ENCODE measurements at places on chromosomes 3 and 15.

- no peak for DNase-seq
These were observed 774 bp upstream of the CNOT10 start for GRCh38 chr3:32684029-32684799.

DNA sequence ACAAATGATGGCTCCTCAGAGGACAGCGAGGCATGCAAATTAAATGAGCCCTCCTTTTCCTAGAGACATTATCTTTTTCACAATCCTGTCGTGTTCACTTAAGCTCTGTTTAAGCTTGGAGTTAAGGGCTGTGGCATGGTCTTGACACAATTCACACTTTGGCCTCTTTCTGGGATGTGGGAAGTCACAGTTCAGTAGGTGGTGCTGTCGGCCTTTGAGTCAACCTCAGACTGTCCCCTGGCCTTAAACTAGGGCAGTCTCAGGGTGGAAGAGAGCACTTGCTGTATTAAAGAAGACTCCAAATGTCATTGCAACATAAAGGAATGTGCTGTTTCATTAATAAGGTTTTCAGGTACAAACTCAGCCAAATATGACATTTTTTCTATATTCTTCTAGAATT is 351.0 kb downstream of the MCTP2 start:
- DNase-seq = no peak

- no peak for DNase-seq
These were observed 2.7 kb upstream of the ACTR8 start for GRCh38 chr3:53884623-53885022.

DNA sequence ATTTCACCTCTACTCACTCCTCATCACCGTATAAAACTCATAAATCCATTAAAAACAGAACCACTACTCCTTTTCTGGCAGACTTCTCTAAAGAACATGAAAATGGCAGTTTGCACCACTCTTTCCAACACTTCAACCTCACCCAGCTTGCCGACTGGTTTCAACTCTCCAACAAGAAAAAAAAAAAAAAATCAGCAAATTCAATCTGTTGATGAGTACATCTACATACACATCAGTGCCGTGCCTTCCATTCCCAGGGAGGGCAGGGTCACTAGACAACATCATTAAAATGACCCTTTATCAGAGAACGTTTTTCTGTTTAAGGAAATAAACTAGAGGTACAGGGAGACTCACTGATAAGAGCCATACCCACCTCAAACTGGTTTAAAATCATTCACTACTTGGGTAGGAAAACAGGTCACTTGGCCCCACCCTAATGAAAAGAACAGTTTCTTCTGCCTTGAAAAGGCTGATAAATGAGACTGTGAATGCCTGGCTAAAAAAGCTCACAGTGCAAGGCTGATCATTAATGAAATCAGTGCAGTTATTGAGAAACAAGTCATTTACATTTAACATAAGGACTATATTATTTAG is 6.0 kb downstream of the ANXA2 start:
- DNase-seq = no peak

DNA sequence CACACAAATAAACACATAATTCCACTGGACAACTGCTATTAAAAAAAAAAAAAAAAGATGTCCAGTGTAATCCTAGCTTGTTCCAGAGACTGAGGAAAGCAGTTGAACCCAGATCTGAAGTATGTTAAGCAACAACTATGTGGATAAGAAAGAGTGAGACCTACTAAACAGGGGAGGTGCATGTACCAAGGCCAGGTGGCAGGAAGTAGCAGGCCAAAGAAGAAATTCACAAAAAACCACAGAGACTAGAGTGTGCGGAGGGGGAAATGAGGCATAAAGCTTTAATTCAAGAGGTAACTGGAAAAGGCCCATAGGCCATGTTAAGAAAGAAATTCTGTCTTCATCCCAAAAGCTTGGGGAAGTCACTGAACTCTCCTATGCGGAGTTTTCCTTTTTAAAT is 490.0 kb downstream of the NAALADL2 start:
- no peak for DNase-seq

DNA sequence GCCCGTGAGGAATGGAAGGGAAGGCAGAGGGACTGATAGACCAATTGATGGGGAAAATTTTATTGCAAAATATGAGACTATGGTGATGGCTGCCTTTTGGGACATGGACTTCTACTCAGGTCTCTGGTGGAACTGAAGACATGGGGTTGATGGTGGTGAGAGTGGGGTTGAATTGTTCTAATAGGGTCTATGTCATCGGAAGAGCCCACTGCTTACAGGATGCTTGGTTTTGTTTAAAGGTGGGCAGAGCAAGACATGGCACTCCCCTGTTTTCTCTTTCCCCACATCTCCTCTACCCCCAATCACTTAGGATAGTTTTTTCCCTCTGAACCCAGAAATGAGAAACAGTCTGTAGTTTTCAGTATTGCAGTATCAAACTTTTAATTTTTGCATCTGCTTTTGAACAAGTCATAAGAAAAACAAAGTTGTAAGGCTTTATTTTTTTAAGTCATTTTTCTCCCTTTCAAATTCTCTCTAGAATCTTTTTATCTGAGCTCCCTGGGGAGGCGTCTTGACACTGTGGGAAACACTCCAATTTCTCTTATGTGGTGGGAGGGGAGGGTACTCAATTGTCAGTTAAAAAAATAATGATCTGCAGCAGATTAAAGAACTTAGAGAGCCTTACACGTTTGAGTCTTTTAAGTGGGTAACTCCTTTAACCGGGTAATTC is 276.2 kb upstream of the TBC1D5 start:
- no peak for DNase-seq

DNA sequence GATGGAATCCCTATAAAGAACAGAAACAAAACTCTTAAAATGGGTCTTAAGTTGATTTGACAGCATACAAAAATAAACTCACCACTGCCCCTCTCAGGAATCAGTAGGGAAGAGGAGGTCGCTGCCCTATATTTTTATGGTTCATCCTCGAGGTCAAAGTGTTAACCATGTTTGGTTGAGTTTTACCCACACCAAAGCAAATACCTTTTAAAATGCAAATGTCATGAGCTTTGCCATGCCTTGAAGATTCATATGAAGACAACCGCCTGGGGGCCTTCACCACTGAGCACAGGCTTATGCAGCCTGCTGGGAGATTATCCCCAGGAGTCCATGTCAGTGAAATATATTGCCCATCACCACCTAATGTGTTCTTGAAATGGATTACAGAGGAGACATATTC is 66.1 kb downstream of the GLB1 start:
- no peak for DNase-seq

DNA sequence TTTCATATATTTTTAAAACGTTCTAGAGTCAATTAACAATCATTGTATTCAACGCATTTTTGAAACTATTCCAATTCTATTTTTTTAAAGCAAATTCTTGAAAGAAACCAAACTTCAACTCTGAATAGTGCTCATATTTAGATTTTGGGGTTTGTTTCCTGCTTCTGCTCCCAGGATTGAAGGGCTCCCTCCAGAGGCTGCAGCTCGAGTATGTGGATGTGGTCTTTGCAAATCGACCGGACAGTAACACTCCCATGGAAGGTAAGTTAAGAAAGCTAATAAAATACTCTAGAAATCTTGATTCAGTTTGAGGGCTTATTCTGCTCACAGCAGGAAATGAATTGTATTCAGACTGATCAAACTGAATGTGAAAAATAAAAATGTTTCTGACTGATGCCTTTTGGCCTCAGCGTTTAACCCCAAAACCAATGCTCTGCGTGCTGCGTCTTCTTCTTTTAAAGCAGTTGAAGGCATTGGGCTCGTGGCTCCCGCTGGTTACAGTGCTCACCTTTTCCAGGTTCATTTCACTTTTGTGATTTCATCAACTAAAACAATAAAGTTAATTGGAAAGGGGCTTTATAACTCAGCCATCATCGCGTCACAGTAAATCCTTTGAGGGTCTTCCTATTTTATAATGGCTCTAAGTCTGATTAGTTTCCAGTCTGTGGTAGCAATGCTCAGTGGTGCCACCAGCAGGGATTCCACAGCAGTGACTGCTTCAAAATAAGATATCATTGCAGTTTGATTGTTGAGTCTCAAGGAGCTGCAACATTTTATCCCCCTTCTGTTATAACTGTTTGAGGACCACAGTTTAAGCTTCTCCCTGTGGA is 80.1 kb downstream of the SSR3 start:
- DNase-seq = no peak

- no peak for DNase-seq
These were observed 70.4 kb downstream of the CBLB start for GRCh38 chr3:105798381-105798934.

DNA sequence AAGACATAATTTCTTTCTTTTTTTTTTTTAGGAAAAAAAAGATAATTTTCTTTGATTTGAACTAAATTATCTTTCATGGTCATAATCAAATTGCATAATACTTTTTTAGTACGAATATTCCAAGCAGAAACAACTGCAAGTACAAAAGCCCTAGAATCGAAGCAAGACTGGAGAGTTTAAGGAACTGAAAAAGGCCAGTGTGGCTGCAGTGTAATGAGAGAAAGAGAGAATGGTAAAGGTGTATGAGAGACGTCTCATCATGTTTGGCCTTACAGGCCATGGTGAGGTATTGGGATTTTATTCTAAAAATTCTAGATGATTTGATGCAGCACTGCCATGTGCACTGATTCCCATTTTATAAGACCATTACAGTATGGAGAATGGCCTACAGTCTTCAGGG is 180.9 kb downstream of the SUCNR1 start:
- DNase-seq = no peak

DNA sequence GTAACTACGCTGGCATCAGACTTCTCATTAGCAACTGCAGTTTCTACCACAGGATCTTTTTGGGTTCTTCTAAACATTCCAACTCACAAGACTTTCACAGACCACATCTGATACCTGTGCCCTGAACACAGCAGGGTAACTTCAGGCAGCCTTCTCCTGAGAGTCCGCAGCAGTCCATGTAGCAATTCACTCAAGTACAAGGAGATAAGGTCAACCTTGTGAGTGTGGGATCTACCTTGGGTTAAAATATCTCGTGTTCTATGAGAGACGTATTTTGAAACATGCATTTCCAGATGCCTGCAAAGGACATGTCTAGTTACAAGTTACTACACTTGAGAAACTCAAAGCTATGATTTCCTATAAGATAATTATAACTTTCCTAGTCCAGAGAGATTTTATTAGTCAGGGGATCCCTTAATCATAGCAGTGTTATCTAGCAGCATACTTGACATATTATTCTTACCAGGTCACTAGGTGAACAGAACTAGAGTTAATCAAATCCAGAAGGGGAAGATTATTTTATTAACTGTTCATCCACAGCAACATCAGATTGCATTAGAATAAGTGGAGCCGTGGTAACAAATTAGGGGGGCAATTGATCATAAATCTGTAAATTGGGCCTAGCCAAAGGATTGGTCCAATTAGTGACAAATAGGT is 66.4 kb downstream of the ASTE1 start:
- no peak for DNase-seq

- no peak for DNase-seq
These were observed 99.8 kb upstream of the FGF7 start for GRCh38 chr15:49323207-49323606.

DNA sequence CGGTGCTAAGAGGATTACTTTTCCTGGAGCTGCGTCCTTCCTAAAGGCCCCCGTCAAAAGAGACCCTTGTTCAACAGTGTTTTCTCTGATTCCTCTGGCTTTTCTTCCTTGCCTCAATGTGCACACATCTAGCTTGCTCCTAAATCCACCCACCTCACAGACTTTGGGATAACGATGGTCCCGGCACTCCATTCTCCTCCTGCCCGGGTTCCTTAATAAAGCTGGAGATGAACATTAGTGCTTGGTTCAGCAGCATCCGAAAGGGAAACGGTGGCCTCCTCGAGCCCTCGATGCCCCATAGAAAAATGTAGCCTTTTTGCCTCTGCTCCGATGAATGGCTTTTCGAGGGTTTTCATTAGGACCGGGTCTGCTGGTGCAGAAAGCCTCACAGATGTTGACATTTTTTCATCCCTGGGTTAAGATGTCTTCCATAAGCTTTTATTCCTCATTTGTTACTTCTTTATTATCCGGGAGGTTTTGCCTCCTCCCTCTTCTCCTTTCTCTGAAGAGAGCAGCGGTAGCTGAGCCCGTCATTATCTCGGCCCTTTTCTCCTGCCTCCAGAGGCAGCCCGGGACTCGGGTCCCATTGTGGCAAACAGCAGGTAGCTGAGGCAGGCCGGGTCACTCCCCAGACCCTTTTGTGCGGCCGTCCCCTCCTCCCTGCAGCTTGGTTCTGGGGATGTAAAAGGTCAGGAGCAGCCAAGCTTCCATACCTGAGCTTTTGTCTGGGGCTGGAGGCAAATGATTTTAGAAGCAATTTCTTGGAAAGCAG is 64.6 kb downstream of the CPN2 start:
- no peak for DNase-seq

GRCh38 chr15:87919064-87919463 is 337.5 kb downstream of the NTRK3 start:
- DNase-seq = no peak

GRCh38 chr3:39550354-39551051 is 83.0 kb downstream of the MOBP start:
- no peak for DNase-seq

- DNase-seq = no peak
These were observed 70.3 kb downstream of the LYSMD4 start for GRCh38 chr15:99662903-99663302.

- DNase-seq = no peak
These were observed 199.5 kb downstream of the TBC1D2B start for GRCh38 chr15:77877869-77878577.

DNA sequence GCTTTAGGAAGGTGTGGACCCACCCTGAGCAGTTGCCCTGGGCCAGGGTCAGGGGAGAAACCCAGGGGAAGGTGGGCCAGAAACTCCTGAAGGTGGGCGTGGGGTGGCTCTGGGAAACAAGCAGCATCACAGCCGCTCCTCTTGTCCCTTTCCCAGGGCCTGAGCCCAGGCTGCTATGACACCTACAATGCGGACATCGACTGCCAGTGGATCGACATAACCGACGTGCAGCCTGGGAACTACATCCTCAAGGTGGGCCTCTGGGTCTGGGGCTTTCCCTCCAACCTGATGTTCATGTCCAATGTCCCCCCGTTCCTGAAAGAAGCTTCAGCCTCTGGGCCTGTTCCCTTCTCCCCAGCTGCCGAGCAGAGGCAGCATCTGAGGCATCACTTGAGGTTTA is 21.4 kb downstream of the LOXL1 start:
- no peak for DNase-seq

DNA sequence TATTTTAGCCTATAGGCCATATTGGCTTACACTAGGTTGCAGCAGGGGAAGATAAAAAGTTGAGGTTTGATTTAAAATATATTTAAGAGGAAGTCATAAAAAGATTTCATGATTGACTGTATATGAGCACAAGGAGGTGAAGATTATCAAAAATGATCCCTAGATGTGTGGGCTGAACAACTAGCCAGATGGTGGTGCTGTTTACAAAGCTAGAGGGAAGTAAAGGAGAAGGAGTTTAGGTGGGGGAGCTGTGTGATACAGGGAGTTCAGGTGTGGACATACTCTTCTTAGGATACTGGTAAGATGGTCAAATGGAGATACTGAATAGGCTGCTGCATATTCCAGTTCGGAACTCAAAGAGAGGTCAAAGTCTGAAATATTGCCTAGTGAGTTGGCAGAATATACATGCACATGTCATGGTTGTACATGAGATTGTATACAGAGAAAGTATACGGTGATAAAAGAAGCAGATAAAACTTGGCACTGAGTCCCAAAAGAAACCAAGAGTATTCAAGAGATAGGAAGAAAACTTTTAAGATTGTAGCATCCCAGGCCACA is 727.8 kb downstream of the NLGN1 start:
- peak; percentile 6 for DNase-seq

- DNase-seq = no peak
These were observed 9.1 kb upstream of the AVEN start for GRCh38 chr15:34047893-34048775.

Measured in right renal pelvis (tissue), 4 donors.